ENCODE measurements at places on chromosomes 2 and 18.
A peak's percentile ranks its signal among the peaks of the same experiment; 100 is the strongest.

GRCh38 chr2:101864426-101864825 lies 127.3 kb upstream of the IL1R2 start:
- DNase-seq: no peak

GRCh38 chr2:163123526-163123925 lies 285.0 kb upstream of the KCNH7 start:
- no peak for DNase-seq

- DNase-seq: no peak
Measured at GRCh38 chr2:23383100-23383499, 1.9 kb upstream of the KLHL29 start.

- DNase-seq: no peak
Measured at GRCh38 chr2:156818944-156819343, 382.8 kb downstream of the GPD2 start.

DNA sequence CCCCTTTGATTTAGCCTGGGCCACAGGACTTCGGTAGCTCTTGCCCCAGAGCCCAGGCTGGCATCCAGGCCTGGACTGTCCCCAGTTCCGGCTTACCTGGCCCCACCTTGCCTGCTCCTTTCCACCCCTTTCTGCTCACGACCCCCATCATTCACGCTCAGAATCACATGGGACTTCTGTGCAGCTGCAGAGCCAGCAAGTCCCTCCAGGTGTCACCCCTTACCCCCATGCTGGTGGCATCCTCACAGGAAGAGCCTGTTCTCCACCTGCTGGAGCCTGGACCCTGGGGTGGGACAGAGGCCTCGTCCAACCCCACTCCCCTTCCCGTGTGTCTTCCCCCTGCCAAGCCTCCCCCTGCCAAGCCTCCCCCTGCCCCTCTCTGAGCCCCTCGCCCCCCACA lies 7.9 kb upstream of the KCNIP3 start:
- no peak for DNase-seq

GRCh38 chr18:73509460-73509859 lies 638.2 kb downstream of the FBXO15 start:
- DNase-seq: no peak

DNA sequence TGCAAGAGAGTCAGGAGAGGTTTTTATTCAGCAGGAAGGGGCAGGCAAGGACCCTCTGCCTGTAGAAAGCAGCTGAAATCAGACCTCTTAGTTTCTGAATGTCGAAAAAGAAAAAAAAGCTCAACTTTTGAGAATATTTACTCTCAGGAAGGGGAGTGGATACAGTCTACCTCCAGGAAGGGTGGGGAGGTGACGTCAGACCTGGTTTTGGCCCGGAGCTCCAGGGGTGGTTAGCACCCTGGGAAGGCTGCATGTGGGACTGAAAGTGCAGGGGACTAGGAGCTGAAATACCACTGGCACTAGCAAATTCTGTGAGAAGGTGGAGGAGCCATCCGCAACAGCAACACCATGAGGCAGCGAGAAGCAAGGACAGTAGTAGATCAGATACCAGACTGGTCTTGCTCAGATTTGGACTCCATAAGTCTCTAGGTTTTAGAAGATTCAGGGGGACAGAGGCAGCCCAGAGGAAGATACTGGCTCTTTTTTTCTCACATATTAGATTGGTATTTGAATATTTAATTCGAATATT lies 19.8 kb downstream of the MC2R start:
- DNase-seq: no peak

DNA sequence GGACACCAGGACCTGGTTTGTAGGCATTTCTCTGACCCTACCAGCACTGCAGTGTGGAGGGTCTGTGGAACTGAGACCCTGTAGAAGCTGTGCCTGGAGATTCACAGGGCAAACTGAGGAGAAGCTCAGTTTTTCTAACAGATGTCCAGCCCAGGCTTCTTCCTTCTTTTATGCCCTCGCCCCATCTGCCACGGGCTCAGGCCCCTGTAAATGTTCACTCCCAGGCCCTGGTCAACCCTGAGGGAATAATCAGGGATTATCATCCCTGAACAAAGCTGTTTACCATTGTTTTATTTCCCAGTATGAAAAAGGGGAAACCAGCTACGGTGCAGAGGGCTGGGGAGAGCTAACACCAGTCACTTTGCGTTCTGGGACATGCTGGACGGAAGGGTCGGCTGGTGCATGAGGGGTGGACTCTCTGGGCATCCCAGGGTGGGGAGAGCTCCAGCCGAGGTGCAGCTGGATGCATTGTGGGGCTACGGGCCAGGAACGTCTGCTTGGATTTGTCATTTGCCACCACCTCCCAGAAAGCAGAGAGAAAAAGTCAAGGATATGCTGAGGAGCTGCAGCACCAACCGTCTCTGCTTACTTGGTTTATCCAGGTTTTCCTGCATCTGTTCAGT lies 183.8 kb downstream of the TFCP2L1 start:
- DNase-seq: no peak

GRCh38 chr2:97737421-97738178 lies 24.2 kb downstream of the ZAP70 start:
- DNase-seq: no peak

GRCh38 chr2:37992601-37993000 lies 67.5 kb downstream of the RMDN2 start:
- no peak for DNase-seq

DNA sequence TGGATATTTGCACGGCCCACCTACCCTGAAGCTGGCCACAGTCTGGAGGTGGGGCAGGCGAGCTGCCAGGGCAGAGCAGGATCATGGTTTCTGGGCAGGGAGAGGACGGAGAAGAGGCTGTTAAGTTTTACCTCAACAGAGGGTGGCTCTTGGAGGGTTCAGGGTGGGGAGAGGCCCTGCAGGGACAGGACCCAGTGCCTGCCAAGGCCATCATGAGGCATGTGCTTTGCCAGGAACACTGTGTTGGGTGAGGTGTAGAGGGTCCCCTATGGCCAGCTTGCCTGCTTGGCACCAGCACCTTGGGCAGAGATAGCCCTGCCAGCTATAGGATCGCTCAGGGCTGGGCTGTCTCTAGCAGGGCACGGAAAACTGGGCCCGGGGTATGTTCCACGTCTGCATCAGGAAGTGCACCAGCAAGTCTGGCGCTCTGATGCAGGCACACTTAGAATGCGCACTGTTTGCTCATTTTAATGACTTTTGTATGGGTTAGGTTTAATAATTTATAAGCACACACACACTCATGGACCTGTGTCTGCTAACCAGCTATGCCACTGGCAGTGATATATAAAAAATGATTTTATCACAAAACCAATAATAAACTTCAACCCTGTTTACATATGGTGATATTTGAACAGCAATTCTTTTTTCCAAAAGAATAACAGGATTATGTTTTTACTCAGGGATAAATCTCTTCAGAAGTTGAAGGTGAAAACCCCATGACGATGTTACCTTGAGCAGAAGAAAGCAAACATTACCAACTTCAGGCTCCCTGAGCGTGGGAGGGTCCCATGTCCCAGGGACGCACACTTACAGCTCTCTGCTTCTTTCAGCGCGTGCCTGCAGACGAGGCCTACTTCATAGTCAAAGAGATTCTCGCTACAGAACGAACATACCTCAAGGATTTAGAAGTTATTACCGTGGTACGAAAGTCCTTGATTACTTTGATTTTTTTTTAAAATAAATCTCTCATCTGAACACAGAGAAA lies 46.4 kb downstream of the STK25 start:
- no peak for DNase-seq

GRCh38 chr2:175462246-175462645 lies 280.7 kb upstream of the ATP5MC3 start:
- DNase-seq: no peak

- DNase-seq: no peak
Measured at GRCh38 chr18:40911582-40912254, 1043.3 kb upstream of the PIK3C3 start.

- DNase-seq: no peak
Measured at GRCh38 chr2:219369447-219369861, 18.3 kb downstream of the DNPEP start.

DNA sequence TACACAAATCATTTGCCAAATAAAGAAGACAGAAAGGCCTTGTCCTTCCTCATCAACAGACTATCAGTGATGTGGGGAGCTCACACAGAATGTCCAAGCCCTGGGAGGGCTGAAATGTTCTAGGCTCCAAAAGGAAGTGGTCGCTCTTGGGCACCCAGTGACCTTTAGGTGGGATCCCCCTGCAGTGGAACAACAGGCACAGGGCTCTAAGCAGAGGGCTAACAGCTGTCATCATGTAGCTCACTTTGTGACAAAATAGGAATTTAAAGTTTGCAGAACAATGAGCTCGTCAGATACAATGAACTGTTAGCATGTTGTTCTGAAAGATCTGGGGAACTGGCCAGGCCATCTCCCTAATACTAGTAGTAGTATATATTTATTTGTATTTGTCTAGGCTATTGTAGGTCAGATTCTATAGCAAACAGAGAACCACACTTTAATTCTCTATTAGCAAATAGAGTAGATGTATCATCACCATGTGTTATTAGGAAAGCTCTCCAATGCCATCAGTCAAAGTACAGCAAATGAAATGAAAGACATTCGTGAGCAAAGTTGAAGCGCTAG lies 151.5 kb upstream of the MAP3K20 start:
- DNase-seq: no peak

- no peak for DNase-seq
Measured at GRCh38 chr2:167480986-167481309, 592.7 kb downstream of the XIRP2 start.

DNA sequence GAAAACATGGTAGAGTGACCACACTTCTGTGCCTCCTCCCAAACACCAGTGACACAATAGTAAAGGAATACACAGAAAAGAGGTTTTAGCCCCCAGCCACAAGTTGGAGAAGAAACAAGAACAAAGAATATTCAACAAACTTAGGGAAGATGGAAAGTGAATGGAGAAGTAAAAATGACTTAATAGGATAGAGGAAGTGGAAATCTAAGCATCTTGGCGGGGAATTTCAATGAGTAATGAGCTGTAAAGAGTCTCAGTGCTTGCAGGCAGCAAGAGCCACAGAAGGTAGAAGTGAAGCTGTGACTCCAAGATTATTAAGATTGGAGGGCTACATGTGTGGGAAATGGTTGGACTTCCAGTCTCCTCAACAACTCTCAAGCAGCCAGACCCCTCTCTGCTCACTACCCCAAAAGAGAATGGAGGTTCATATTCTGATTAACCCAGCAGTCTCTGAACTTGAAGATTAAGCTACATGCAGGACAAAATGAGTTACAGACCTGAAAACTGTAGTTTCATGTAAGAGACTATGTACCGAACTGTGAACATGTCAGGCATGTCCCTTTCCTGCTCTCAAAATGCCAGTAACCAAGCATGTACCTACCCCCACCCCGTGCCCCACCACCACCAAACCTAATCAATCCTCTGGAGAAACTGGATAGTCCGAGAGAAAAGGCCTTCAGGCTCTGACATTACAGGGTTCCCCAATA lies 16.9 kb upstream of the HNRNPLL start:
- DNase-seq: no peak

DNA sequence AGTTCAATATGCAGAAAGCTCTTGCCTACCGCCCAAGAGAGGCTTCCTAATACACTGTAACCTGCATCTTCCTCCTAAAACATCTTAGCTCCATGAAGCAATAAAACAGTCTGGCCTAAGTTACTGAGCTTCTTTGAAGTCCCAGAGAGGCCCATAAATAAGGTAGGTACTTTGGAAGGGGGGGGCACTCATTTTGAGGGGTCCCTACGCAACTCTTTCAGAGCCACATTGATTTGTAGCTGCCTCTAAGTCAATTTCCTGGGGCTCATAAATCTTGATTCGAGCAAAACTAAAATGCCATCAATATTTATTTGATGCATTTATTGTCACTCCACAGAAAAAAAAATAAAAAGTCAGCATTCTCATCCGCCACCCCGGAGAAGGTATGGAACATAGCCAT lies 60.4 kb upstream of the SIX2 start:
- no peak for DNase-seq

DNA sequence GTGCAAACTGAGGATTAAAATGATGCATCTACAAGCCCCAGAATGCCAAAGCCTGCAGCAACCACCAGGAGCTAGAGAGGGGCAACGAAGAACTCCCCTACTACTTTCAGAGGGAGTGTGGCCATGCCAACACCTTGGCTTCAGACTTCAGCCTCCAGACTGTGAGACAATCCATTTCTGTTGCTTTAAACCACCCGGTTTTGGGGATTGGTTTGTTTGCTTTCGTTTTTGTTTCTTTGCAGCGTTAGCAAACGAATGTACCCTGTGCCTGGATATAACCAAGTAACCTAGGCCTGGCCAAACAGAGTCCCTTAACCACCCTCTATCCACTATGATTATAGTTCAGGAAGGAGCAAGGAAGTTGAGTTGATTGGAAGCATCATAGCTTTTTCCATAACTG lies 171.2 kb upstream of the NCK2 start:
- no peak for DNase-seq

GRCh38 chr2:207163053-207163755 lies 2.5 kb downstream of the KLF7 start:
- peak; percentile 16 for DNase-seq

GRCh38 chr2:224319750-224320149 lies 82.2 kb downstream of the FAM124B start:
- DNase-seq: no peak

- DNase-seq: no peak
Measured at GRCh38 chr2:60818272-60818671, 62.2 kb downstream of the PAPOLG start.

- no peak for DNase-seq
Measured at GRCh38 chr2:147657086-147658000, 187.5 kb upstream of the ACVR2A start.

GRCh38 chr18:33210575-33211189 lies 229.8 kb downstream of the CCDC178 start:
- DNase-seq: no peak

- DNase-seq: no peak
Measured at GRCh38 chr2:98775146-98775986, 44.4 kb upstream of the MGAT4A start.

- no peak for DNase-seq
Measured at GRCh38 chr2:163348857-163349380, 386.9 kb downstream of the FIGN start.

GRCh38 chr18:68714366-68714711 lies 569 bp downstream of the TMX3 start:
- no peak for DNase-seq

GRCh38 chr2:155294358-155294757 lies 595.9 kb downstream of the KCNJ3 start:
- DNase-seq: no peak

GRCh38 chr2:214247531-214247930 lies 163.3 kb upstream of the VWC2L start:
- DNase-seq: no peak

GRCh38 chr2:193749485-193749884 lies 1554.8 kb upstream of the TMEFF2 start:
- no peak for DNase-seq

DNA sequence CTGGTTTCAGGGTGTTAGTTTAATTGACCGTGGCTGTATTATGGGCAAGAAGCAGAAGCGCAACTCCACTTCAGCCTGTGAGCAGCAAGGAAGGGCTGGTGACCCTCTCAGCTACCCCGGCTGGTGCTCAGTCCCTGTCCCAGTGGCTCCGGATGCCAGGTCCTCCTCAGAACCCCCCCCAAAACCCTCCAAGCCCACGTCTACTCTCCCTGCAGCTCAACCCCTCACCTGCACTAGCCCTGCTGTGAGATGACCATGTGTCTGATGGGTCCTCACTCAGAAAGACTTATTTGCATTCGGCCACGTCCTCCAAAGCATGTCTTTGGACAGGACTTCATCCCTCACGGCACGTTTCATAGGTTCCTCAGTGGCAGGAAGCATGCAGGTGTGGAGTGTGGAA lies 119.7 kb upstream of the ALKAL2 start:
- no peak for DNase-seq

GRCh38 chr18:50410894-50411293 lies 36.0 kb downstream of the SKA1 start:
- no peak for DNase-seq
